DMS79 treated with DMSO at 0.1 percent for 48 hours (cell line): ENCODE measurements at places on chromosomes 1 and 21.

DNA sequence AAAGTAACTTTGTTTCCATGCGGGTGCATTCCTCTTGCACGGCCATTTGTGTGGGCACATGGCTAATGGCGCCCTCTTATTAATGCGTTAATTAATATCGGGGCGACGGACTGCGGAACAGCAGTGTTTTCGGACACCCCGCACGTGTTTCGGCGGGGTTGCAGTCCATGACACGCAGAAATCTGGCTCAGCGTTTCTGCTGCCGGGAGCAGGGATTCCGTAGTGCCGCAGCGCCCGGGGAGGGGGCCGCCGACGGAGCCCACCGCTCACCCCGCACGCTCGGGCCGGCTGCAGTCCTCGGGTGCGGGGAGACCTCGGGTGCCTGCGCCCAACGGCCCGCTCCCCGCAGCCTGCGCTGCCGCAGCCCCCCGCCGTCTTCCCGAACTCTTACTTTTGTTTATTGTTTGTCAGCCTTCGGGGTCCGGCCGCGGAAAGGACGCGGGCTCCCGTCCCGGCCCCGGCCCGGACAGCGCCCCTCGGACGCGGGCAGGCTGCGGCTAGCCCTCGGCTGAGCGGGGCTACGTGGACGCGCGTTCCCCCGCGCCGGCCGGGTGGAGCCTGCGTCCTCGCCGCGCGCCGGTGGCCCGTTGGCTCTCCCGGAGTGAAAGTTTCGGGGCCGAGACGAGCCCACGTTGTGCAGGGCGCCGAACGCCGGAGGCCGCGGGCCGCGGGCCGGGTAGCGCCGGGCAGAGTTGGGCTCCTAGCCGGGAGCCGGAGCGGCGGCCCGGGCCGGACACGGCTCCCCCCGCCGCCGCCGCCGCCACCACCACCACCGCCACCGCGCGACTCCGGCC is 849 bp downstream of the NFIA start:
- DNase-seq: no peak

DNA sequence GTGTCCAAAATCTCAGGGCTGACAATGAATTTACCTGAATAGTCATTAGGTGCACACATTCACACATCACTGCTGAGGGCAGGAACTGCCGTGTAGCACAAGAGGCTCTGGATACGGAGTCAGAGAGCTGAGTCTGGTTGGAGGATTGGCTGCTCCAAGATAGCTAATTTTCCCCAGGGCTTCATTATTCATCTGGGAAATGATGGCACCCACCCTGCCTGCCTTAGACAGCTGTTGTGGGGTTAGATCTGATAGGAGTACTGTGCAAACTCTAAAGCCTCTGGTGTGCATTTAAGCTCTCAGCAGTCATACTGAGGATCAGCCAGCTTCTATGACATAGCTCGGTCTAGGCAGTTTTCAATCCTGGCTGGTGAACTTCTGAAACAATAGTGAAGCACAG is 67.0 kb downstream of the LMX1A start:
- DNase-seq: no peak

GRCh38 chr1:51733793-51734522 is 117.1 kb downstream of the OSBPL9 start:
- DNase-seq: no peak

GRCh38 chr1:235913311-235913710 is 46.6 kb upstream of the LYST start:
- no peak for DNase-seq

DNA sequence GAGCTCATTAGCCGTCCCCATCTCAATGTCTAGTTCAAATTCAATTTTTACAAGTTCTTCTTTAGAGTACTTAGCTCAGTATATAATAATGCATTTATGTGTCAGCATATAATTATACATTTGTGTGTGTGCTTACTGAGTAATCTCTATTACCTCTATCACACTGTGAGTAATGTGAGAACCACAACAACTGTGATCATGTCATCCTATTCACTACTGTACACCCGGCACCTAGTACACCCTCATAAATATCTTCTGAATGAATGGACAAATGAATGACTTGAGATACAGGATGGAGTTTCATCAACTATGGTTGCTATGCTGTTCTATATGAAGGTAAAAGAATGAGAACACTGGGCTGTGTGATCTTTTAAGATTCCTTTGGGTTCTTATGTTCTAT is 124.0 kb downstream of the GPATCH2 start:
- DNase-seq: no peak

- no peak for DNase-seq
Measured at GRCh38 chr1:8083739-8084484, 57.8 kb upstream of the ERRFI1 start.

DNA sequence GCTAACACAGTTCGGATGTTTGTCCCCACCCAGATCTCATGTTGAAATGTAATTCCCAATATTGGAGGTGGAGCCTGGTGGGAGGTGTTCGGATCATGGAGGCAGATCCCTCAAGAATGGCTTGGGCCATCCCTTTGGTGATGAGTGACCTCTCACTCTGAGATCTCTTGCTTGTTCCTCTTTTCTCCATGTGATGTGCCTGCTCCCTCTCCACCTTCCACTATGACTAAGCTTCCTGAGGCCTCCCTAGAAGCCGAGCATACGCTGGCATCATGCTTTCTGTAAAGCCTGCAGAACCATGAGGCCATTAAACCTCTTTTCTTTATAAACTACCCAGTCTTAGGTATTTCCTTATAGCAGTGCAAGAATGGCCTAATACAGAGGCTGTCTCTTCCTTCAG is 8.1 kb upstream of the PLA2G5 start:
- no peak for DNase-seq

DNA sequence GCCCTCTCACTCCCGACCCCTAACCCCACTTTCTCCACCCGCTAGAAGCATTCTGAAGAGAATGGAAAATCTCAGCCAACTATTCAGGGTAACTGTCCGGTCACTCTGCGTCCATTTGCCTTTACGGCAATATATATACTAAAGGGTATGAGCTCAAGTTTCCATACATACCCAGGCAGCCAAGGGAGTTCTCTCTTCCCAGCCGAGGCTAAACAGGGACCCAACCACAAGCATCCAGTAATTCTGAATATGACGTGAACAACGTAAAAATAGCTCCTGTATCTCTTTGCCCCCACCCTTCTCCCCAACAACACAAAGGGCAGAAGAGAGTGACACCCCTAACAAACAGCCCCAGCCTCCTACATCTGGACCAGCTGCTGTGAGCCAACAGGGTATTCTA is 67.7 kb downstream of the SSBP3 start:
- DNase-seq: no peak

DNA sequence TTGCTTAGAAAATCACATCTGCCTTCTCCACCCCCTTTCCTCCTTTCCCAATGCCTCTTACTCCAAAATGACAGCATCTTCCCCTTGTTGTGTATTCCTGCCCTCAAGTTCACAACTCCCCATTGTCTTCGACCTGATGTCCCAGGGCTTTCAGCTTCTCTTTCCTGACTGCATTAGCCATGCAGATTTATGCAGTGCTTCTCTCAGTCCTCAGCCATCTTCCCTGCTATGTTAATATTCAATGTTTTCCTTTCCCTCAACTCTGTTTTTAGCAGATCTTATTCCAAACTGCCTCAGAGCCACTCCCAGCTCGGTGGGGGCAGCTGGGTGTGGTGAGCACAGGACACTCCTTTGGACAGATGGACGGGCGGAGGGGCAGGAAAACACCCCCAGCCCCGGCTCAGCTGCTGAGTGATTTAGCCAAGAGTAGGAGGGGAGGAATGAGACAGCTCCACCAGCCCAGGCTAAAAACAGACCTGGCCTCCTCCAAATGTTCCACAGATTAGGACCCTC is 71.0 kb downstream of the CD2 start:
- no peak for DNase-seq

DNA sequence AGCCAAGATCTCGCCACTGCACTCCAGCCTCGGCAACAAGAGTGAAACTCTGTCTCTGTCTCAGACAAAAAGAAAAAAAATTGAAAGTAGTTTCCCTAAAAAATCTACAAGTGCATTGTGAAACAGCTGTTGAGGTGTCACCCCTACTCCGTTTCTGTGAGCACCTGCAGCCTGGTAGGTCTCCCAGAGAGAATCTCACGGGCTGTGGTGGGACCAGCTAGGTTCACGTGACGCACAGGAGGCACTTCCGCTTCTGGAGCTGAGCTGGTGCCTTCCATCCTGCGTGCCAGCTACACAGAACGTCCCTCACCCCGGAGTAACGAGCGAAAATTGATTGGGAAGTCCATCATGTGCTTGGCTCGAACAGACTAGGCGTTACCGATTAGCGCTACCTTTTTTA is 66.8 kb downstream of the COL24A1 start:
- DNase-seq: no peak

DNA sequence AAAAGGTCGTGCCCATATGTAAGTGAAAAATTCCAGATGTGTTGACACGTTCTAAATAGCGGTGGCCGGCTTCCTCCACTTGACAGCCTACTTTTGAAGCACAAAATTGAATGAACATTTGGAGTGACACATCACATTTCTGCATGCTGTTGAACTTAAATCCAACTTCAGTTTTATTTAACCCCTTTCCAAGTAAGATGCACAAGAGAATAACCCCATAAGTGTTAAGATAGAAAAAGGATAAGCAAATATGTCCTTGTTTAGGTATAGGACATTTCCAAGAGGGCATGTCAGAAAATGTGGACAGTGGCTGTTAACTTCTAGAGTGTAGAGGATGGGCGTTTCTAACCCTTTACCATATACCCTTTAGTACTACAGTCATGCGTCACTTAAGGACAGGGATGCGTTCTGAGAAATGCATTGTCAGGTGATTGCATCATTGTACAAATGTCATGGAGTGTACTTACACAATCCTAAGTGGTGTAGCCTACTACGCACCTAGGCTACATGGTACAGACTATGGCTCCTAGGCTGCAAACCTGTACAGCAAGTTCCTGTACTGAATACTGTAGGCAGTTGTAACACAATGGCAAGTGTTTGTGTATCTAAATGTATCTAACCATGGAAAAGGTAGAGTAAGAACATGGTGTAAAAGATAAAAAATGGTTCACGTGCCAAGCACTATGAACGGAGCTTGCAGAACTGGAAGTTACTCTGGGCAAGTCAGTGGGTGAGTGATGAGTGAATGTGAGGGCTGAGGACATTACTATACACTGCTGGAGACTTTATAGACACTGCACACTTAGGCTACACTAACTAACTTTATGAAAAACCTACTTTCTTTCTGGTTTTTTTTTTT is 9.3 kb upstream of the FAM89A start:
- no peak for DNase-seq

DNA sequence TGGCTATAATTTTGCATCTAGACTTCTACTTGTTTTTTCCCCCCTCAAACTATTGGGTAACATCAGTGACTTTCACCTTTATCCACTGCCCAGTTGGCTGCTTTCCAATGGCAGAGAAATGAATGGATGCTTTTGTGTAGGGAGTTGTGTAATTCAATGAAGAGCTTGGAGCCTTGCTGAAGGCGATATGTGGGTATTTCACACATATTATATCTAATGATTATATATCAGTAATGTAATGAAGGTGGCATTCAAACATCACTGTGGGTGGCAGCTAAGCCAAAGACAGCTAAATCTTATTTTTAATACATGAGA is 81.2 kb downstream of the TGFB2 start:
- no peak for DNase-seq

GRCh38 chr1:92486251-92487077 is at the start of gene GFI1:
Gene GFI1 (minus strand): TSS chr1:92486925. CDS start chr1:92483487, 3,438 bp downstream.
- no peak for DNase-seq

DNA sequence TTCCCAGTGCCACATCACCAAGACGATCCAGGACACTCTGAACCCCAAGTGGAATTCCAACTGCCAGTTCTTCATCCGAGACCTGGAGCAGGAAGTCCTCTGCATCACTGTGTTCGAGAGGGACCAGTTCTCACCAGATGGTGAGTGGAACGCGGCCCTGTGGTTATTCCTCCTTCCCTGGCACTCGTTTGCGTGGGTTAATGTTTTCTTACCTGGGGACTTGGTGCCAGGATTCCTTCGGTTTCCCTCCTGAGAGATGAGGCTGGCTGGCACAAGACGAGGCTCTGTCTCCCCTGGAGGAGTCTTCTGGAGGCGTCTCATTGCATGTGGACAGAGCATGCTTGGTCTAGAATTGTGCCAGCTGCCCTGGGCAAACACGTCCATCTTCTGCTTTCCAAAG is 29.3 kb downstream of the ATP5PO start:
- DNase-seq: no peak

- no peak for DNase-seq
Measured at GRCh38 chr1:101338714-101339430, 102.1 kb downstream of the S1PR1 start.

GRCh38 chr1:2981981-2982614 is 39.2 kb upstream of the ACTRT2 start:
- DNase-seq: no peak

- no peak for DNase-seq
Measured at GRCh38 chr1:38456531-38456876, 403.1 kb downstream of the RRAGC start.

GRCh38 chr1:167922023-167922422 is 8.1 kb upstream of the ADCY10 start:
- DNase-seq: no peak

DNA sequence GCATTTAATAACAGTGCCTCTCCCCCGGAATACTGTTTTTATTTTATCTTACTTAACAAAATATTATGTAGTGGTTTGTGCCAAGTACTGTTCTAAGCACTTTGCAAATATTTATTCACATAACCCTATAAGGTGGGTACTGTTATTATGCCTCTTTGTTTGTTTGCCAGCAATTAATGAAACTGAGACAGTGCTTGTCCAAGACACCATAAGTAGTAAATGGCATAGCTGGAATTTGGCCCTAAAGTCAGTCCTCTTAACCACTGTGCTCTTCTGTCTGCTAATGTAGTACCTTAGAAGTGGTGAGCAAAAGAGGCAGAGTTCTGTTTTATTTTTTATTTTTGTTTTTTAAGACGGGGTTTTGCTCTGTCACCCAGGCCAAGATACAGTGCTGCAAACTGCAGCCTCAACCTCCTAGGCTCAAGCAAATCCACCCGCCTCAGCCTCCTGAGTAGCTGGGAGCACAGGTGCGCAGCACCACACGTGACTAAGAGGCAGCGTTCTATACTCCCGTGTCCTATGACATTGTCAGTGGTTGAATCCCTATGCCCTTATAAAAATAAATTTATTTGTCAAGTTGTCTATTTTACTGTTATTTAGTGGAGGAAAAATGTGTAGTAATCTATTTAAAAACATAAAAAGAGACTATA is 165.8 kb downstream of the CLEC20A start:
- DNase-seq: peak; percentile 85

GRCh38 chr1:154581766-154582165 is 14.2 kb downstream of the CHRNB2 start:
- DNase-seq: no peak

- peak; percentile 42 for DNase-seq
Measured at GRCh38 chr1:1777950-1778662, at the start of gene NADK. Gene NADK (minus strand): TSS chr1:1778470. CDS start chr1:1765406, 13,064 bp downstream.

- no peak for DNase-seq
Measured at GRCh38 chr1:230144758-230145504, 77.9 kb downstream of the GALNT2 start.

- no peak for DNase-seq
Measured at GRCh38 chr1:111887385-111887784, 102.1 kb downstream of the KCND3 start.

DNA sequence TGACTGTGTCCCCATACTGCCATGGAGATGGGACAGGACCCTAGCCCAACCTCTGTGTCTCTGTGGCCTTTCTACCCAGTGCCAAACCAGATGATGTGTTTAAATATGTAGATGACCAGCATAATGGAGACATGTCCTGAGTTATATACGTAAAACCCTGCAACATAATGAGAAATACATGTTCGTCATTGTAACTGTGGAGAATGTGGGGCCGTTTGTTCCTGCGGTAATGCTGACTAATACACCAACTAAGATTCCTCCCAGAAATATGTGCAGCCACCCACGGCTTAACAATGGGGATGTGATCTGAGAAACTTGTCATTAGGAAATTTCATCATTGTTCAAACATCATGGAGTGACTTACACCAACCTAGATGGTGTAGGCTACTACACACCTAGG is 71.7 kb upstream of the SIM2 start:
- DNase-seq: no peak

- peak; percentile 50 for DNase-seq
Measured at GRCh38 chr1:233135833-233136232, 159.7 kb downstream of the PCNX2 start.
